ENCODE measurements at places on chromosomes 6 and 20.

DNA sequence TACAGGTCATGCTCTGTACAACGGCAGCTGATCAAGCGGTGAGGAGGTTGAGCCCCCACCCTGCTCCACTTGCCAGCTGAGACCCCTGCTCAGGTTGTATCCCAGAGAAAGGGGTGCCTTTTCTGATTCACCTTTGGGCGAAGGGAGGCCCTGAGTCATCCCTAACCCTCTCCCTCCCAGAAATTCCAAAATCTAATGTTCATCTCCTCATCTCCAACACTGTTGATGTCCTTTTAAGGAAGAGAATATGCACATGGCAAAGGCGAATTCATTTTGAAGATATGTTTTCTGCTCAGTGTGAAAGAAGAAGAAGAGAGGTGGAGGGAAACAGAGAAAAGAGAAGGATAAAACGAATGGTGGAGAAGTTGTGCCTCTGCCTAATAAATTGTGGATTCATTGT is 120.5 kb downstream of the SCML4 start:
- no peak for DNase-seq

GRCh38 chr6:84554074-84554473 is 210.3 kb downstream of the TBX18 start:
- DNase-seq: no peak

- no peak for DNase-seq
Observed at GRCh38 chr6:87126501-87126900, 28.9 kb upstream of the ZNF292 start.

- DNase-seq: no peak
Observed at GRCh38 chr6:13406781-13407180, 78.4 kb upstream of the TBC1D7 start.

GRCh38 chr6:25973923-25974555 is 11.4 kb downstream of the TRIM38 start:
- DNase-seq: no peak

DNA sequence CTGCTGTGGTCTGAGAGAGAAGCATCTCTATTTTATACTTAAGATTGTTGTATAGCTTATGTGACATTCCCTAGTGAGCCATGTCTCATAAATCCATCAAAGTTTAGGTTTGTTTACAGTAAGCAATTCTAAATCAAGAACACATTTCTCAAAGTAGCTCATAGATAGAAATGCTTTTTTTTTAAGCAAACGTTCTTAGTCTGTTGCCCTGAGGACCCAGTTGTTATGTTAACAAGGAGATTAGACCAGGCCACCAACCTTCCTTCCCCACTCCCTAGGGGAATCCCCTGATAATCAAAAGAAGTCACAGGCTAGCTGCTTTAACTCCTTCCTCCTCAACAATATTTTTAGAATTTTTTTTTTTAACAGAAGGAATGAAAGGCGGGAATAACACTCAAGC is 169.0 kb downstream of the FUT9 start:
- DNase-seq: no peak

GRCh38 chr6:16966791-16967469 is 134.9 kb upstream of the STMND1 start:
- no peak for DNase-seq

DNA sequence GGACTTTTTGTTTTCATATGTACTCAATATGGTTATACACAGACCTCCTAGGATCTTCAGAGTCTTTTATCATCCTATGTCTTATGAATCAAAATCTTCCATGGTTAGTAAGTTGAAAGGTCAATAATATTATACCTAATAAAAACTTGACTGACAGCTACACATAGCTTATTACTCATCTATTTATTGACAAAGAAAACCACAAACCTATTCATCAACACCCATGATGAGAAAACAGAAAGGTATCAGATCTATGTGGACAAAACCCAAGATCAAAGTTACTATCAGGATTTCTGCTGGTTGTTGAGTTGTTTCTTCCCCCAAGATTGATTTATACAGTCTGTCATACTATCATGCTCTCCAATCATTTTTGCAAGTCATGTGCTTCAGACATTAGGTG is 460.1 kb upstream of the MANEA start:
- no peak for DNase-seq

DNA sequence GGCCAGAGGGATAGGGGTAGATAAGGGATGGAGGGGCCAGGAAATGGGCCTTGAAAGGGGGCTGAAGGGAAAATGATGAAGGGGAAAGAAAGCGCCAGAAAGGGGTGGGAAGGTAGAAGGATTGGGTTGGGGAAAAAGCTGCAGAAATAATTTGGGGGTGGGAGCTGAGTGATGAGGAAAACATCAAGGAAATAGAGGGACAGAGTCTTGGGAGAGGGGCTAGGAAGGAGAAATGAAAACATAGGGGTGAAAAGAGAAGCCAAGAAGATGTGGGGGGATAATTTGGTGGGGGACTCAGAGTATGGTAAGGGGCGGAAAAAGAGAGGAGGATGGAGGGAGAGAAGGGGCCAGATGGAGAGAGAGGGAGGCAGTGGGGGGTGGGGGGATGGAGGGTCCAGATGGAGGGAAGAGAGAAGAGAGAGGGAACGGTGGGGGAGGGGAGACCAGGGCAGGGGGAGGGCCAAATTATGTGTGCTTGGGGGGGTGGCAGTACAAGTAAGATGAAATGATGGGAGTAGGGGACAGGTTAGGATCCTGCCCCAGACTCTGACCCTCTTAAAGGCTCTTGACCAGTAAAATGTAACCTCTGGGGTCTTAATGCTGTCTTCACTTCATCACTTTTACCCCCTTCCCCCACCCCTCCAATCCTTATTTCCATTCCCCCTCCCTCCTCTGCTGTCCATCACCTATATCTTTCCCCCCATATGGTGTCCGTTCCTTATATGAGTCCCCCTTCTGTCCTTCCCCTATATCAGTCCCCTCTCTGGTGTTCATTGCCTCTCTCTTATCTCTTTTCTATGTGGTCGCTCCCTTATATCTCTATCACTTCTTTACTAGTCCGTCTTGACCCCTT is 852 bp downstream of the SYNGAP1 start:
- DNase-seq: no peak

DNA sequence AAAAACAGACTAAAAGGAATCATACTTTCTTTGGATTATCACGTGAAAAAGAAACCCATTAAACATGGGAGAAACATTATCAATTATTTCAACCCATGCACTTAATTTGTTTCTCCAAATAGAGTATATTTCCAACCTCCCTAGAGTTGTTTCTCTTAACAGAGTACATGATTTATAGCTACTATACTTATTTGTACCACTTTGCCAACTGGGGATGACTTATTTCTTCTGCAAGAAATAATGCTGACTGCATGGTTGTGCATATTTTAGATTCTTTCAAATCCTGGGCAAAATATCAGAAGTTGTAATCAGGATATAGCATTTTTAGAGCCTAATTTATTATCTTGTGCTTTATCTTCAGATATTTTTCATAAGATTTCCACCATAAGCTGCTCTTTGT is 629.1 kb upstream of the EYS start:
- DNase-seq: no peak

DNA sequence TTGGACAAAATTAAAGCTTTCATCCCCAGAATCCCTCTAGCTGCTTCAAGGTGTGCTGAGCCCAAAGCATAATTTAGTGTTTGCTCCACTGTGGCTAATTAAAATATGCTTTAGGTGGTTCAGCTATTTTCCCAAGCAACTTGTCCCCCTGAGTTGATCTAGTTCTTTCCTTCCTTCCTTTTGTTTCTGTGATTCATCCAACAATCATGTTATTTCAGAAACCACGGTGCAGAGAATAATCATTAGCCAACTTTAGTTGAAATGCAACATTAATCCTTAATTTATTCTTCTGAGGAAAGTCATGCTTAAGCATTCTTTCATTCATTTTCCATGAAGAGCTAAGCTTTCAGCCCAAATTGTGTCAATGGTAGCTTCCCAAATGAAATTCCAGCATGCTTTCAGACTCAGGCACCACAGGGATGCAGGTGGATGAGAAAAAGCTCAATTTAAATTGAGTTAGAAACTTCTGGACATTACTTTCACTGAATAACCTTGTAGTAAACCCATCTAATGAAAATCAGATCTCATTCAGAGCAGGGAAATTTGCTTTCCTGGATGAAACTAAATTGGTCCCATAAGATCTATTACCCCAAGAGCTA is 209.0 kb upstream of the NT5E start:
- no peak for DNase-seq

DNA sequence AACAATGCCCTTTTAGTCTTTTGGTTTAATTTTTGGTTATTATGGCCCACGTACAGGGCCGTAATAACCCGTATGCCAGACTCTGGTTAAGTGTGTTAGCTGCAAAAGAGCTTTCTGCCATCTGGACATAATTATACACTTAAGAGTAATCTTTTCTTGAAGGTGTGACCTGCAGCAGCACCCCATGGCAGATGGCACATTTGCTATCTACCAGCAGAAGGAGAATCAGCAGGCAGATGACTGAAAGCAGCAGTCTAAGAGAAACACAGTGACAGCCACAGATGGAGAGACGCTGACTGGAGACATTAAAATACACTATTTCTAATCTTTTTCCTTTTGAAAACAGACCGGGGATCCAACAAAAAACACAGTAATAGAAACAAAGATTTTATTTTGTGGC is 18.7 kb downstream of the ASF1A start:
- no peak for DNase-seq

- DNase-seq: no peak
Observed at GRCh38 chr20:56454754-56455153, 13.7 kb upstream of the RTF2 start.

GRCh38 chr6:91366781-91367180 is 779.9 kb upstream of the MAP3K7 start:
- no peak for DNase-seq

GRCh38 chr6:1312203-1312472 is 240 bp downstream of the FOXQ1 start:
- no peak for DNase-seq

GRCh38 chr6:157483770-157484169 is 102.8 kb downstream of the ZDHHC14 start:
- DNase-seq: no peak

GRCh38 chr6:44250718-44251123 is 3.8 kb downstream of the HSP90AB1 start:
- DNase-seq: no peak

- DNase-seq: no peak
Observed at GRCh38 chr20:49319208-49319809, 41.5 kb upstream of the ZNFX1 start.

DNA sequence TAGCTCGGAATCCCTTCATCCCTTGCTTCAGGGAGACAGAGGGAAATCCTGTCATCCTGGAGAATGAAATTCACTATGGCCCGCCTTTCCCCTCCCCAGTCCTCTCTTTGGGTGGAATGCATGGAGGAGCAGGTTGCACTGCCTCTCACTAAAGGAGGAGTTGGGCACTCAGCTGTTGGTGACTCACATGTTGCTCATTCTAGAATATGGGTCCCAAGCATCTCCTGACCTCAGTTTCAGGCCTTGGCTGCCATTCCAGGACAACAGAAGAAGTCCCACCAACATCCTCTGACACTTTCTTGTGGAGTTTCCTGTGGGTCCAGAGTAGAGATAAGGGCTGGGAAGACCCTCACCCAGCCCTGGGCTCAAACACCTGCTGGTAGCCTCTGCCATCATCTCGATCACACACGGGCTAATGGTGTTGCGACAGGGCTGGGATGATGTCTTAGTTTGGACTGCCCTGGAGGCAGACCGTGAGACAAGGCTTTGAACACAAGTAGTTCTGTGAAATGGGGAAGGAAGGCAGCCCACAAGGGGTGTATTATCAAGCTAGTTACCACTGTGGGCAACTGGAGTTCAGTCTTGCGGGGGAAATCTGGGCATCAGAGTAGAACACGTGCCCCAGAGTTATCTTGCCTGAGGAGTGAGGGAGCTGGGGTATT is 52.4 kb upstream of the RNF24 start:
- DNase-seq: no peak

GRCh38 chr6:137871291-137871690 is 4.2 kb downstream of the TNFAIP3 start:
- DNase-seq: no peak

DNA sequence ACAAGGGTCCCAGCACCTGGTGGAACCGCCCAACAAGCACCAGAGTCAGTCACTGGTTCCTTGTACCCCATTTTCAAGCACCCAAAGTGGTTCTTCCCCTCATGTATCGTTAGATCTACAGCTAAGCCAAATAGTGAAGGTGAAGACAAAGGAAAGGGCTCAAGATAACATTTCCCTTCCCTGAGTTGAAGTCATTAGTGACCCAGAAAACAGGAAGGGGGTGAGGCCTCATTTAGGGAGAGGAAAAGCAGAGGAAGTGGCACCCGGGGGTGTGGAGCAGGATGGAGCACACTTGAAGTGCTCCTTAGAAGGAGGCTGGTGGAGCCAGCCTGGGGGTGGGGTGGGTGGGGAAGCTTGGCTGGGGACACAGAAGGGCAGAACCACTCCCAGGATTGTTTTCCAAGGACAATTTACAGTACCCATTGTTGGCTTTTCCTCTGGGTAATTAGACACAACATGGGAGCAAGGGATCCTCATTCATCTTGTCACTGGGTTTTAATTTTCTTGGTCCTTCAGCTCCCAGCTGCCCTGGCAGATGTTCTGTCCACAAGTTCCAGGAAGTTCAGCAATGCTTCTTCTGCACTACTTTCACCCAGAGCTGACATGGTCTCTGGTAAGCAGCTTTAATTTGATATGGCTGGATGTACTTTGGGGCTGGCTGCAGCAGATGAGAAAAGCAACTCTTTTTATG is 73.3 kb upstream of the CD93 start:
- no peak for DNase-seq

GRCh38 chr6:165663377-165663735 is 315 bp upstream of the PDE10A start:
- no peak for DNase-seq

All from GM12864 (cell line).